ENCODE measurements at places on chromosomes 2 and 18.

- no peak for DNase-seq
Observed at GRCh38 chr2:27897717-27898116, 7.2 kb downstream of the BABAM2 start.

GRCh38 chr2:43124687-43125057 lies 101.7 kb downstream of the ZFP36L2 start:
- DNase-seq = no peak

- DNase-seq = no peak
Observed at GRCh38 chr2:174340400-174341292, 5.9 kb downstream of the SP9 start.

GRCh38 chr2:203105996-203106395 lies 91.3 kb downstream of the NBEAL1 start:
- no peak for DNase-seq

GRCh38 chr18:23573626-23574431 lies 12.5 kb downstream of the NPC1 start:
- peak; percentile 45 for DNase-seq

DNA sequence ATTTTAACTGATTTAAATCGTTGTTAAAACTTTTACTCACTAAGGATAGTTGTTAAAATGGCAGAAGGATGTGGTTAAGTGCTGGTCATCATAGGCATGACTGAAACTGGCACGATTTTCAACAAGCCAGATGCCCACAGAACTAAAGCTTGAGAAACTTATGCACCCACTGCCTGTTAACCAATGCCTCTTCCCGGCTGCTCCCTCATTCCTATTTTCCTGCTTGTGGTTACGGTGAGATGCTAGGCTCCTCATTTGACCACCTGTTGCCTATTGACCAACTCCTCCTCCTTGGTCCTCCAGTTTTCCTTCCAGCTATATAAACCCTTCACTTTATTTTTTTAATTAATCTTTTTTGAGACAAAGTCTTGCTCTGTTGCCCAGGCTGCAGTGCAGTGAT lies 238.7 kb downstream of the TFCP2L1 start:
- DNase-seq = no peak

- no peak for DNase-seq
Observed at GRCh38 chr2:205849136-205849535, 166.8 kb downstream of the NRP2 start.

DNA sequence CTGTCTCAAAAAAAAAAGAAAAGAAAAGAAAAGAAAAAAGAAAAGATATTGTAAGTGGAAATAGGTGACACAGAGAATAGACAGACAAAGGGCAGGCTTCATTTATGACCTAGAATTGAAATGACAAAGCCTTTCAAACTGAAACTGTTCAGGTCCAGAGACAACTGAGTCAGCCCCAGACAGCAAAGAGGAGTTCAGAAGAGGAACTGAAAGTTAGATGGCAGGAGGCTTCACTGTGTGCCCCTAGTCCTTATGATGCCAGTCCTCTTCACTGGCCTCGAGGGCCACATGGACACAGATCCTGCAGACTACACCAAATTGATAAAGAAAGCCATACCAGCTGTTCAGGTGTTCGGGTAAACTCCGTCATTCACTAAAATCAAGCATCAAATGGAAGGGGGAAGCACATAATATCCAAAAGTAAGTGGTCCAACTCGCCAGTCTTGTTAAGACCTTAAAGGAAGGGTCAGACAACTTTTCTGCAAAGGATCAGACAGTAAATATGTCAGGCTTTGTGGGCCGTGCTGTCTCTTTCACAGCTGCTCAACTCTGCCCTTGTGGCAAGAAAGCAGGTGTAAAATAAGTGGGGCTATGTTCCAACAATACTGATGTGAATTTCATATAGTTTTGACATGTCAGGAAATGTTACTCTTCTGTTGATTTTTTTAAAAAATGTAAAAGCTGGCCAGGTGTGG lies 231.9 kb upstream of the MGAT5 start:
- no peak for DNase-seq

DNA sequence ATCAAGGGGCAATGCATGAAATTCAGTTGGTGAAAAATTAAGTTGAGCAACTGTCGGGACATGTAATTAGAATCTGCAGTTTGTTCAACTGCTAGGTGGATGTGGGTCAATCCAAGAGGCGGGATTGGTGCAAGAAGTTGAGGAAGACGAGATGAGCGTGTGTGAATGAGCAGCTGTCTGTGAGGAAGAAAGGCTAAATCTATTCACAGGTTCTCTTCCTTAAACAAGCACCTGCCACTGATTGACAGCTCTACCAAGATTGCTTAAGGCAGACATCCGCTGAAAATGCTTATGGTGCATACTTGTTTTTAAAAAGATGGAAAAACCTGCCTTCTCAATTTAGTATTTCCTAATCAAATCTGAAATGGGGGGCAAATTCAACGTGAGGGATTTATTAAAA lies 323.4 kb upstream of the THUMPD2 start:
- no peak for DNase-seq

GRCh38 chr2:191697870-191698269 lies 19.9 kb downstream of the NABP1 start:
- no peak for DNase-seq

GRCh38 chr2:80499095-80499494 lies 194.5 kb upstream of the LRRTM1 start:
- peak; percentile 75 for DNase-seq

DNA sequence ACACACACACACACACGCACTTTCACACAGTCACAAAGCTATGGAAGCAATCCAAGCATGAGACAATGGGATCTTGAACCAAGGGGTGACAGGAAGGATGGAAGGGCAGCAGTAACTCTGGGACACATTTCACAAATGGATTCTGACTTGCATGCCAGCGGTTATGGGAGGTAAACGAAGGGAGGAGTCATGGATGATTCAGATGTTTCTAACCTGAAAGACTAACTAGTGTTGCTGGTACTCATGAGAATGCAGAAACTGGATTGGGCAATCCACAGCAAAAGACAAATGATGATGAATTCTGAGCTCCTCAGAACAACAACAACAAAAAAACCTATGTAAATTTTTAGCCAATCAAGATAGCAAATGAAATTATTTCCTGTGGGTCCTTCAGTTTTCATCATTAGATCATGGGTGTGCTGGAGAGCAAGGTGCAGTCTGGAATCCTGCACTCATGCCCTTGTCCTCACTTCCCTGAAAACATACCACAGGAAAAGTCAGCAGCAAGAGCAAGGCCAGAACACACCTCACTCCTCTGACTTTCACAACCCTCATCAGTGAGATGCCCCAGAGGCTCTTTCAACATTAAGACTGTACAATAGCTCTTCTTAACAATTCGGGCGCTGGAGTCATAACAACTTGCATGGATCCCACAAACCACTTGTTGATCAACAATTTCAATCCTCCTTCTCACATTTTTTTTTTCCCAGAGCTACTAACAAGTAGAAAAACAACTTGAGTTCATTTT lies 32.6 kb downstream of the ABCA12 start:
- DNase-seq = no peak

GRCh38 chr2:30218338-30218713 lies 13.0 kb upstream of the LBH start:
- no peak for DNase-seq

DNA sequence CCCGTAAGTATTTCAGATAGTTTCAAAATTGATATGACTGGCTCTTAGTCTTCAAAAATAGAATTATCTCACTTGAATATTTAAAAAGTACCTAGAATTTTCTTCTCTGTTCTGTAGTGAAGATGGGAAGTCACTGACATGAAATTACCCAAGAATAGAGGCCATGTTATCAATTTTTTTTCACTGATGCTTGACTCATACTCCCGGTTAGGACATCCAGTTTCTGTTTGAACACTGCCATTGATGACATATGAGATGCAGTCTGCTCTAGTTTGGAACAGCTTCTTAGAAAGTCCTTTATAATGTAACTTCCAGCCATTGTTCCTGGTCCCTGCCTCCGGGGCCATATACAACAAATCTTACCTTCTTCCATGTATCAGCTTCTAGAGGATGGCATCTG lies 26.0 kb downstream of the MAP3K20 start:
- no peak for DNase-seq

DNA sequence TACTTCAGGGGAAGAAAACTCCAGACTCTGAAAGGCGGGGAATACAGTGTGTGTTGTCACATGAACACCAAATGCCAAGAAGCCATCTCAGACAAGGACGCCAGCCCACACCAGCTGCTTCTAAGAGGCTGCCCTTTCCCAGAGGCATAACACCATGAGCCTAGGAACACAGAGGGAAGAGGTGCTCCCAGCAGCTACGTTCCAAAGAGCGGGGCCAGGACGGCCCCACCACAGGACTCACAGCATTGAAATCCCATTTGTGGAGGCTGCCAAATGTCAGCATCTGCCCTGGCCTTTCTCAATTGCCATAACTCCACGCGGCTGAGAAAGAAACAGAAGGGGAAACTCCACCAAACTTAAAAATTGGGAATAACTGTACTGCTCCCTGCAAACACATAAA lies 20.1 kb upstream of the ID2 start:
- DNase-seq = peak; percentile 62

- DNase-seq = peak; percentile 93
Observed at GRCh38 chr2:162926501-162926900, 87.9 kb upstream of the KCNH7 start.

- peak; percentile 54 for DNase-seq
Observed at GRCh38 chr18:7273301-7273921, 42.5 kb downstream of the LRRC30 start.

DNA sequence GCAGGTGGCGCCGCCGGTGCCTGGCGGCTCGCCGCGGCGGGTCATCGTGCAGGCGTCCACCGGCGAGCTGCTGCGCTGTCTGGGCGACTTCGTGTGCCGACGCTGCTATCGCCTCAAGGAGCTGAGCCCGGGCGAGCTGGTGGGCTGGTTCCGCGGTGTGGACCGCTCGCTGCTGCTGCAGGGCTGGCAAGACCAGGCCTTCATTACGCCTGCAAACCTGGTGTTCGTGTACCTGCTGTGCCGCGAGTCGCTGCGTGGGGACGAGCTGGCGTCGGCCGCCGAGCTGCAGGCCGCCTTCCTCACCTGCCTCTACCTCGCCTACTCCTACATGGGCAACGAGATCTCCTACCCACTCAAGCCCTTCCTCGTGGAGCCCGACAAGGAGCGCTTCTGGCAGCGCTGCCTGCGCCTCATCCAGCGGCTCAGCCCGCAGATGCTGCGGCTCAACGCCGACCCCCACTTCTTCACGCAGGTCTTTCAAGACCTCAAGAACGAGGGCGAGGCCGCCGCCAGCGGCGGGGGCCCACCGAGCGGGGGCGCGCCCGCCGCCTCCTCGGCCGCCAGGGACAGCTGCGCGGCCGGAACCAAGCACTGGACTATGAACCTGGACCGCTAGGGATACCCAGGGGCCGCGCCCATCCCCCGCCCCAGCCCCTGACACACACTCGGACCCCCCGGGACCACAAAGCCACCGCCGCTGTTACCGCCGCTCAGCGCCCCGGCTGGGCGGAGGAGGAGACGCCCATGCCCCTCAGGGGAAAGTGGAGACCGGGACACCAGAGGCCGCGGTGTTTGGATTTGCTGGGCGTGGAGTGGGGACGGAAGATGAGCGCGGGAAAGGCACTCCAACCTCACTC lies 1.1 kb downstream of the CDK5R2 start:
- no peak for DNase-seq

DNA sequence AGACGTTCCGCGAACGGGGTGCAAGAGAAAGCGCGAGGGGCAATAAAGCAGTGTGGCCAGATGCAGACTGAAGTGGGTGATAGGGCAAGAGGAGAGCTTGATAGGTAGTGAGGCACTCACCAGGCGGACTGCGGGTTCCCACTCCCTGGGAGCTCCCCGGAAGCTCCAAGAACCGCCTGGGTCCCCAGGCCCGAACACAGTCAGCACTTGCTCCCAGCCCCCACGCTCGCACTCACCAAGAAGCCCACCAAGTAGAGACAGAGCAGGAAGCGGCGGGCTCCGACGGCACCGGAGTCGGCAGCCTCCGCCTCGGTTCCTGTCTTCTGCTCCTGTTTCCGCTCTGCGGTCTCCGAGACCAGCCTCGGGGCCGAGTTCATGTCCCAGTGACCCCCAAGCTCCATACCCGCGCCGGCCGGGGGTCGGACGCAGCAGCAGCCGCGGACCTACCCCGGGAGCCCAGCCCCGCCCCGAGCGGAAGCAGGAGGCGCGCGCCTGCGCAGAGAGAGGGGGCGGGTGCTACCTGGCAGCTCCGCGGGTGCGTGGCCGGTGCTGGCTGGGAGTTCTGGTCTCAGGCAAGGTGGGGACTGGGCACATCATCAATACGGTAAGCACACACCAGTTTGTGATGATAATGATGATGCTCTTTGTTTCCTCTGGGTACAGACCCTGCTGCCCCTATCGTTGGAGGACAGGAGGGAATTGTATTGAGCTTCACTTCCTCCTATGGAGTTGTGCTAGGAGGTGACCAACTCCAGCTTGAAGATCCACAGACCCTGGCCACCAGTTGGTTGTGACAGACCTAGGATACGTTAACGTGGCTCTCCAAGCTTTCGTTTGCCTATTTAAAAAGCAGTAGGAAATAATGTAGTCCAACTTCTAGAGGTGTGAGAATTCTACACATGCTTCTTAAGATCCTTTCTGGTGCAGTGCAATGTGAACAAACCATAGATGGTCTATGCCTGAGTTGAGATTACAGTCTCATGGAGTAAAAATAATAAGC lies 25.1 kb upstream of the TMEM182 start:
- peak; percentile 59 for DNase-seq

GRCh38 chr2:144583741-144584453 lies 64.0 kb upstream of the ZEB2 start:
- DNase-seq = peak; percentile 86

DNA sequence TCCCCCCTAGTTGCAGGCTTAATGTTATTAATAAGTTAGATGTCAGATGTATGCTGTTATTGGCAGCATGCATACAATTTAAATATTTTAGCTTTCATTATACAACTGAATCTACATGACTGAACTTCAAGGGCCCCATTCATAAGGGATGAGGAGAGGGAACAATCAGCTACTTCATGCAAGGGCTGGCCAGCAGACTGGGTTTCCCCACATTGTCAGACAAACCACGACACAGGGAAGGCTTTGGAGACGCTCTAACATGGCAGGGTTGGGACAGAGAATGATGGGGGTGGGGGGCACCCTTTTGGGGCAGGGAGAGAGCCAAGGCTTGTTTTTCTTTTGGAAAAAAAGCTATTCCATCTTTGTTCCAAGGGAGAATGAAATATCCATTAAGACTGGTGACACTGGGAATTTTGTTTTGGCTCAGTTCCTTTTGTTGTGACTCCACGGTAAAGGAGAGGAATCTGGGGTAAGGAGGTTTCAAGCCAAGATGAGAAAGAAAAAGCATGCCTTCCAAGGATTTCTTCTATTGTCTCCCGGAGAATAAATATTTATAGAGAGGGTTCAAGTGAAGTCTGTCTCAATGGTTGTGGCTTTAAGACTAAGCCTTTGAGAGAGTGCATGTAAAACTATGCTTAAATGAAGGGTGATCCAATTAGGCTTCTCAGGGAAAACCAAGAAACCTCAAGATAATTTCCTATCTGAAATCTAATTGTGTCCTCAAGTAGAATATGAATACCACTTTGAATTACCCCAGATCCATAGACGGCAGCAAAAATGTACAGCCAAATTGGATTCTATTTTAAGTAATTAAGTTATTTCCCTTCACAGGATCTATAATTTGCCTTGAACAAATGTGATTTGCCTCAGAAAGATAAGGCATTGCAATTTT lies 5.4 kb downstream of the CXCR4 start:
- DNase-seq = no peak

GRCh38 chr18:62331581-62332356 lies 6.7 kb downstream of the TNFRSF11A start:
- no peak for DNase-seq

GRCh38 chr2:47561906-47562305 lies 158.9 kb downstream of the MSH2 start:
- no peak for DNase-seq

GRCh38 chr2:104092886-104093285 lies 761.0 kb upstream of the POU3F3 start:
- peak; percentile 25 for DNase-seq

Measured in fibroblast of upper back skin (primary cell).